ENCODE measurements at places on chromosomes 5 and 9.

- DNase-seq = no peak
Measured at GRCh38 chr5:141640051-141640415, 3.2 kb downstream of the RELL2 start.

GRCh38 chr5:149671544-149671943 is 58.6 kb upstream of the PPARGC1B start:
- DNase-seq = no peak

- DNase-seq = no peak
Measured at GRCh38 chr9:9924376-9924775, 688.4 kb downstream of the PTPRD start.

- no peak for DNase-seq
Measured at GRCh38 chr9:89493181-89493580, 4.7 kb downstream of the SEMA4D start.

- no peak for DNase-seq
Measured at GRCh38 chr9:28888806-28889205, 1315.5 kb upstream of the C9orf72 start.

DNA sequence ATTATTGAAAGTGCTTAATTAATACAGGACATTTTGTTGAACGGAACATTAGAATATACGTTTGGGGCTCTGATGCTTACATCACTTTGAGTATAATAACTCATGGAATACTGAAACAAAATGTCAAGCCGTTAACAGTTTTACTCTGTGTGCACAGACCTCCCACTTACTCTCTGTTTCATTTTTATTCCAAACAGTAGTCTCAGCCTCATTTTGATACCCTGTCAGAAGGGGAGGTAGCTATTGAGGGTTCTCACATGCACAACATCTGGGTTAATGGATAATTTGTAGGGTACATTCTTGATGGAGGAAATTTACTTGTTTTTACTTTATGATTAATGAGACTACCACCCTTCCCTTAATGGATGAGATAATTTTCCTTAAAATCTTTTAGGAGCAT is 59.0 kb downstream of the SCAMP1 start:
- DNase-seq = no peak

GRCh38 chr9:30039712-30040111 is 2344.7 kb upstream of the ACO1 start:
- no peak for DNase-seq

DNA sequence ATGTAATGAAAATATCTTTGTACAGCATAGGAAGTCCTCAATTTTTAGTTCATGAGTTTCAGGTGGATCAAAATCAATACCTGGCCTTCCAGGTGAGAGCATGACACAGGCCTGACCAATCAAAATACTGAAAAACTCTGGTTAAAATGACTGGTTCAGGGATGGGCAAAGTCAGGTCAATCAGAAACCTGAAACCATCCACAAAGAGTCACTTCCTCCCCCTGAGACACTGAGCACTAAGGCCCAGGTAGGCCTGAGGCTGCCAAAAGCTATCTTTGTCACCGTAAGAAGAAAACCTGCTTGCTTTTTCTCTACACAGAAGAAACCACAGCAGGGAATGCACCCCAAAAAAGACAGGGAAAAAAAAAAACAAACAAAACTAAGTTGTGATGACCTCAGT is 444.8 kb downstream of the TLR4 start:
- no peak for DNase-seq

DNA sequence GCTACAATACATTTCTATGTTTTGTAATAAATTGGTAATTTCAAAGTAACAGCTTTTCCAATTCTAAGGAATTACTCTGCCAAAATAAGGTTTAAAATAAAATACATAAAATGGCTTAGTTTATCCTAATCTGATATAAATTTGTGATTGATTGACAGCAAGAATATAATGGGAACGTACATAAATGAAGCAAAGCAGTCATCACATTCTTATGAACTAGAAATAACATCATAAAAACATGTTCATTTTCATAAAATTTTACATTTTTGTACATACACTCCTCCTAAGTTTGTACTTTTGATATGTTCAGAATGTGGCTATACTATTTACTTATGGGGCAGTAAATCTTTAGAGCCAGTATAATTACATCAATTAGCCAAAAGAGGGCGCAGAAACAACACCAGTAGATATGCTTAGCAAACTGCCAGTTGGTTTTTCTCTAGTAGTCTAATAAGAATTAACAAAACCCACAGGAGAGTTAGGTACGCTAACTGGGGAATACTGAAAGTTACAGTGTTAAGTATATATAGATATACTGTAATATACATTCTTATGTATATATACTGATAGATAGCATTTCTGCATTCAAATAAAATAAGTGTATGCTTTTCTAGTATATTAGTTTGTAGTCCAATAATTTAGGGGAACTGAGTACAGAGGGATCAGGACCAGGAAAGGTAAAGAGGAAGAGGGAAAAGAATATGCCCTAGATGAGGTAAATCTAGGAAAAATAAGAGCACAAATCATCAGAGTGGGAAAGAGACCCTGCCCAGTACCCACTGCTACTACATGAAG is 76.8 kb downstream of the ZDHHC21 start:
- DNase-seq = peak; percentile 56

DNA sequence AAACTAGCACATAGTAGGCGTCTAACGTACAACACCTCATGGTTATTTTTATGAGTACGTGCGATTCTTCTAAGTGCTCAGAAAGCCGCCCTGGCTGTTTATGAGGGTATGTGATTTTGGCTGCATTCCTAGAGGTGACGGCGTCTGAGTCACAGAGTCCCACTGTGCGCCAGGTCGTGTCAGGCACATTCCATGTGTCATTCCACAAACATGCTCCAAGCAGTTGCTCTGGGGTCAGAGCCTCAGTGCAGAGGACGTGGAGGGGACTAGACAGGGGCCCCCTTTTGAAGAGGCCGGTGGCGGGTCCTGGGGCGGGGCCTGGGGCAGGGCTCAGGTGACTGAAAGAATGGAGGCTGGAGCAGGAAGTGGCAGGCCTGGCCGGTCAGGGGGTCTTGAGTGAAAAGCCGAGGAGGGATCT is 51.9 kb downstream of the NEK6 start:
- DNase-seq = no peak

DNA sequence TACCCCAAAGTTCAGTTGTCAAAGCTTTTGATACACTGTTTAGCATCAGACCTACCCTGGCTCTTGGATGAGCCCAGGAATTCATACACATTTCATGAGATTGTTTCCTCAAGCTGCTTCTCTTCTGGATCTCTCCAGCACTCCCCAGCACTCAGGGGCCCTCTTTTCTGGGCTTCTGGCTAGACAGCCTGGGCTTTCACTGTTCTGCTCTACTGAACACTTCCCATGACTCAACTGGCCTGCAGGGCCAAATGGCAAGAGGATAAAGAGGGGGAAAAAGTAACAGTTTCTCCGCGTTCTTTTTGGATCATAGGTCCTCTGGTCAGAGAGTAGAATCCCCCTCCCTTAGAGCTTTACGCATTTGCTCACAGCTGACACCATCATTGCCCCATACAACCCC is 20.9 kb upstream of the LURAP1L start:
- DNase-seq = no peak

DNA sequence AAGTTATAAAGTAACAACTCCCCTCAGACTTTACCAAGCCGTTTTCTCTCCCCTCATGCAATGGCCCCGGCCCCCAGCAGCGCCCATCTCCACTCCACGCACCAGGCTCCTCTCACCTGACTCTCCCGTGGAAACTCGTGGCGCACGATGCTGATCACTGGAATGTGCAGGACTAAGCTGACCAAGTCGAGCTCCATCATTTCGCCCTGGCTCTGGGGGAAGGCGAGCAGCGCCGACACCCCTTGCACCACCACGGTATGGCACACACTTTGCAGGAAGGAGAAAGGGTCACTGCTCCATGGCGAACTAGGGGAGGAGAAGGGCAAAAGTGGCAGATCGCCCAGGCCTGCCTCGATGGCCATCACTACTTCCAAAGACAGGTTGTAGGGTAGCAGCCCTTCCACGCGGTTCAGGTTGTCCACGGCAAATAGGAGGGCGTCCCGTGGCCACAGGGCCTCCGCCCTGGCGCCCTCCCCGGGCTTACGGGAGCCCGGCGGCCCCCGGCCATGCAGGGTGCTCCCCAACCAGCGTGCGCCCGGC is 1.2 kb downstream of the GRIN3A start:
- DNase-seq = no peak

- DNase-seq = no peak
Measured at GRCh38 chr9:109568568-109569210, 70.6 kb upstream of the PTPN3 start.

- DNase-seq = no peak
Measured at GRCh38 chr5:94577466-94578245, 40.7 kb downstream of the KIAA0825 start.

DNA sequence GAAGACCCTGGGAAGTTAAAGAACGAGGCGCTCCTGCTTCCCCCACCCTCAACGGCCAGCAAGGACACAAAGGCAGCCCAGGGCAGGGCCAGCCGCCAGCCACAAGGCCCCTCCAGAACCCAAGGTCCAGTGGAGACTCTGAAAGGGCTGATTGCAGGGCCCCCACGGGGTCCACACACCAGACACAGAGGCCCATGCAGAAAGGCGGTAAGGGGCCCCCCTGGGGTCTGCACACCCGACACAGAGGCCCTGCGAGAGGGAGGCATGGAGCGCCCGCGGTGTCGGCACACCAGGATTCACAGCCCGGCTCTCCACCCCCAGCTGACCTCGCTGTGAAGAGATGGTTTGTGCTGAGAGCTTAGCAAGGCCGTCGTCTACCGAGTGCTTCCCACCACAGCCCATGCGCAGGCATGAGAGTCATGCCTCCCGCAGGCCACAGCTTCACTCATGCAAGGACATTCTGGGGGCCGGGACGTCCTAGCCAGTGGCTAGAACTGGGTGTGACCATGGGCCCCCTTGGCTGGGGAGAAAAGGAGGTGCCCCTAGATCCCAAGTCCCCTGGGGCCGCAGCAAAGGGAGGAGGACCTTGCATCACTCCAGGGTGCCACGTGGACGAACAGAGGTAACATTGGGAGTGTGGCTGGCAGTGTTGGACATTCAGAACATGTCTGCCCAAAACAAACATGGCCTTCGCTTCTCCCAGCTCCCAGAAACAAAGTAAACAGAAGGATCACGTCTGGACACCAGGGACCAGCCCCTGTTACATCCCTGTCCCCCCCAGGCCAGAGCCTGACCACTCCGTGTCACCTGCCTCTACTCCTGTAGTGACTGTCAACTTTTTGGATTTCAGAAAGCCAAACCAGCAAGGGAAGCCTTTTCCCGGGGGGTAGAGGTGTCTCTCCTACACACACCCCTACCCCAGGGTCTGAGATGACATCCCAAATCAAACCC is 9.8 kb downstream of the BRD3 start:
- no peak for DNase-seq

Data from T-helper 2 cell (primary cell).